ENCODE measurements at places on chromosomes 11 and 22.
A peak's percentile ranks its signal among the peaks of the same experiment; 100 is the strongest.

- DNase-seq: no peak
These were observed 35.5 kb upstream of the OLFML1 start for GRCh38 chr11:7449841-7450214.

- DNase-seq: no peak
These were observed 13.1 kb downstream of the OR10W1 start for GRCh38 chr11:58254936-58255335.

DNA sequence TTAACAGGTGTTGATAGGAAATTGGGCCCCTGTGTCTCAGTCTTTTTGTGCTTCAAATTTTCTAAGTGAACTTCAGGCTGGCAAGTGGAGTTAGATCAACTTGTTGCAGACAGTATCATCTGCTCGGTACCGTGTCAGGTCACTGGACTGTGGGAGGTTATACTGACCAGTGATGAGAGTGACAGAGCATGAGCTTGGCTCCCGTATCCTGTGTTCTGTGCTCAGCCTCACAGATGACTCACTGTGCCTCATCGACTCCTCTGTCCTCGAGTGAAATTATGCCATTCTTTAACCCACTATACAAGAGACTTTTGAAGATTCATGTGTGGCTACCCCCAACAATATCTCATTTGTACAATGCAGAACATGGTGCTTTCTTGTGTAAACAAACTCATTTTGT, 7.9 kb downstream of the GRAP2 start:
- no peak for DNase-seq

- DNase-seq: peak; percentile 79
These were observed 2.9 kb upstream of the ABCC8 start for GRCh38 chr11:17479284-17480214.

DNA sequence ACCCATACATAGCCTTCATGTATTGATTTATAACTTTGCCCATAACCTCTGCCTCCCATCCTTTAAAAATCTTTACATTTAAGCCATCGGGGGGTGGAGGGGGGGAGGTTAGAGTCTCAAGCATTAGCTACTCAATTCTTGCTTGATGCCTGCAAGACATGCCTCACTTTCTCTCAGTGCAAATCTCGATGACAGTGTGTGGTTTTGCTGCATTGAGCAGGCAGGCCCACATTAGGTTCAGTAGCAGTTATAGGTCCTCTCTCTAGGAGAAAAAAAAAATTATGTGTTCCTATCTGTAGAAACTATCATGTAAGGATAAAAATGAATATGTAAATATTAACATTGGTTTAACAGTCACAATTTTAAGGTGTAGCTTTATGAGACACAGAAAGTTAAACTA, 314.0 kb upstream of the ANO3 start:
- no peak for DNase-seq
